Activated T-helper 9 cell treated with anti-CD3 and anti-CD28 coated beads, Interleukin-2, amount 50 U/mL, for 16 hours (primary cell): ENCODE measurements at places on chromosomes 2 and 18.

DNA sequence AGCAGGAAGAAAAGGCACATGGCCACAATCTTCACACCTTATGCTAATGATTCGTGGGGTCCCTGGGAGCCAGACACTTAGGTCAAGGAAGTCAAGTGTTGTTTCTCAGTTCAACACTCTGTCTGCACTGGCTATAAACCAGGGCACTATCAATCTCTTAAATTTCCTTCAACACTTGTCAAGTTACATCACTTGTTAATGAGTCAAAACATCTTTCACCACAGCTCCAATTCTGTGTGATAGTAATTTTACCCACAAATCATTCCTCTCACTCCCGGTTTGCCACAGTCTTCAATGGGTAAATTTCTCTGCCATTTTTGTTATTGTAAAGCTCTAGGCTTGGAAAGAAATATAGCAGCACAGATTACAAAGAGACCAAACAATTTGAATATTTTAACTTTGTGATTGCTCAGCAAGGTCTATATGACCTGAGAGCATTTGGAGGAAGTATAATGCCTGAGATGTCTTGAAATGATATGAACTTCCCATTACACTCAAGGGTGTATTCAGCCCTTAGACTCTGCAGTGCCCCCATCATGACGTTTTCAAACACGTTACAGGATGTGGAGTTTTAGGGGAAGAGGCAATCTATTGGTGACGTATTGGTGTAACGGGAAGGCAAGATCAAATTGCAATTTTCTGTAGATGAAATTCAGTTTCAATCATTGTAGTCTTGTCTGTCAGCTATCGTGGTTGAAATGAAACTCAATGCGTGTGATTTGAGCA, 78.7 kb downstream of the ICOS start:
- DNase-seq: no peak

GRCh38 chr2:72576861-72577260, 249.0 kb downstream of the EXOC6B start:
- DNase-seq: no peak

DNA sequence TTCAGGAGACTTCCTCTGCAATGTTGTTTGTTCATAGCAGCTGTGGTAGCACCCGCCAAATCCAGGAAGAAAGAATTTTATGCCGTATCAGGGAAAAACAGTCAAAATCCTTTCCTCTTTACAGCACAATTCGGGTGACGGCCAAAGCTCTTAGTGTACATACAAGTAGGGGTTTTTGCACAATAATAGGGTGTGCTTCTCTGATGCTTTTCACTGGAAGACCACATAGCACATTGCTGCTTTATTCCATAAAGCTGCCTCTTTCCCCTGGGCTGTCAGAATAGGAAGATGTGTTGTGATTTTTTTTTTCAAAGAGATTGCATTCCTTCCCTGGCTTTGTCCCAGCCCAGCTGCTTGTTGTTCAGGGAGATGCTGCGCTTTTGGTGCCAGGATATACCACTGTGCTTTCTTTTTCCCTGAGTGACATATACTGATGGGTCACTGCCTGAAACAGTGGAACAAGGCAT, 27.2 kb upstream of the LANCL1 start:
- no peak for DNase-seq

GRCh38 chr2:240594511-240595380, 8.2 kb downstream of the CAPN10 start:
- no peak for DNase-seq

GRCh38 chr2:169790581-169790980, 8.1 kb upstream of the SSB start:
- DNase-seq: no peak

GRCh38 chr2:80461505-80462197, 157.1 kb upstream of the LRRTM1 start:
- DNase-seq: no peak

DNA sequence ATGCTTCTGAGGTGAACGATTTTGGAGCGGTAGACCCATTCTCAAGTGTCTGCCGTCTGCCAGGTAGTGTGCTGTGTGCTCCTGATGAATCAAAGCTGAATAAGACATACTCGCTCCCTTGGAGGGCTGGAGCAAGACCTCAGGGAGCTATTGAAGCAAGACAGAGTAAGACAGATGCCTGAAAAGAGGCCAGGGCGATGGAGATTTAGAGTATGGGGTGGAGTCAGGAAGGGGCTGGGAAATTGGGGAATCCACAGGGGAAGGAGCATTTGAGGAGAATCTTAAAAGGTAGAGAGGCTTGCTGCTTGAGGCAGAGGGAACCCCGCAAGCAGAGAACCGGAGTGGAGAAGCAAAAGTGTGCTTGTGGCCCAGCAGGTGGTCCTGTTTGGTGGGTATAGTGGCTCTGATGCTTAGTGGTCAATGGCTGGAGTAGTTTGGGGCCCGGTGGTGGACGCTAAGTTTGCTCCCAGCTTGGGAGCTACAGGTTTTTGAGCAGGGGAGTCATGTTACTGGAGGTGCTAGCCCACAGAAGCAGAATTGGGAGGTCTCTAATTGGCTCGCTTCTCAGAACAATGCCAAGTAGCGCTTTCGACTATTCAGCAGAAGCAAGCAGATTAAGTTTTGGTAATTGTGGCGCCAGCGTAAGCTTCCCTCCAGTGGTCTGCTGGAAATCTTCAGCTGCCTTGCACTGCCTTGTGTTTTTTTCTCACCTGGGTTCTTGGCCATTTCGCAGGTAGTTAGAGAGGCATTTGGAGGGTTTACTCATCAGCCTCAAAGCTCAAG, 2.0 kb downstream of the CNNM4 start:
- DNase-seq: no peak

- no peak for DNase-seq
Observed at GRCh38 chr2:216033403-216033802, 20.1 kb upstream of the MREG start.

DNA sequence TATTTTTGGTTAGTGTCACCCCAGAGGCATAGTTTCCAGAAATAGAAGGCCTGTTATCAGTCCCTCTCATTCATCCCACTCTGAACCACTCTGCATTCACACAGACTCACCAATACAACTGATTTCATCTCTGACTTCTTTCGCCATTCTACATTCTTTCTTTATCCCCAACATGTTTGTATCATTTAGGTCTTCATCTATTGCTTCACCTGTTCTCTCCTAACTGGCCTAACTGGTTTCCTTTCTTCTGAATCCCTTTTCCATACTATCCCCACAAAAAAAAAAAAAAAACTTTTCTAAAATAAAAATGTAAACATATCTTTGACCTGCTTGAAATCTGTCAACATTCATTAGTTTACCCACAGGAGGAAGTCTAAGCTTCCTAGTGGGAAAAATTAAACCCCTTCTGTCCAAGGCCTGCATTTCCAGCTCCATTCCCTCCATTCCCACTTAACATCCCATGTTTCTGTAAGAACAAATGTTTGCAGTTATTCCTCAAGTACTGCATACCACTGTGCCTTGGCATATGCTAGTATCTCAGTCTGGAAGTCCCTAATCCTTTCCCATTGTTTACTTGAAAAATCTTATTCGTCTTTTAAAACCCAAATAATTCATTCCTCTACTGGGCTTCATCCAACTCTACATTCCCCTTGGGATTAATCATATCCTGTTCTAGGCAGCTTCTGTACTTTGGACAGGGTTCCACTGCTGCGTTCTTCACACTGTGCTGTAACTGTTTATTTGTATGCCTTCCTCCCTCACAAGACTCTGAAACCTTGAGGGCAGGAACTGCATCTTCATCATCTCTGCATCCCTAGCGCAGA, 68.5 kb downstream of the FIGN start:
- no peak for DNase-seq

DNA sequence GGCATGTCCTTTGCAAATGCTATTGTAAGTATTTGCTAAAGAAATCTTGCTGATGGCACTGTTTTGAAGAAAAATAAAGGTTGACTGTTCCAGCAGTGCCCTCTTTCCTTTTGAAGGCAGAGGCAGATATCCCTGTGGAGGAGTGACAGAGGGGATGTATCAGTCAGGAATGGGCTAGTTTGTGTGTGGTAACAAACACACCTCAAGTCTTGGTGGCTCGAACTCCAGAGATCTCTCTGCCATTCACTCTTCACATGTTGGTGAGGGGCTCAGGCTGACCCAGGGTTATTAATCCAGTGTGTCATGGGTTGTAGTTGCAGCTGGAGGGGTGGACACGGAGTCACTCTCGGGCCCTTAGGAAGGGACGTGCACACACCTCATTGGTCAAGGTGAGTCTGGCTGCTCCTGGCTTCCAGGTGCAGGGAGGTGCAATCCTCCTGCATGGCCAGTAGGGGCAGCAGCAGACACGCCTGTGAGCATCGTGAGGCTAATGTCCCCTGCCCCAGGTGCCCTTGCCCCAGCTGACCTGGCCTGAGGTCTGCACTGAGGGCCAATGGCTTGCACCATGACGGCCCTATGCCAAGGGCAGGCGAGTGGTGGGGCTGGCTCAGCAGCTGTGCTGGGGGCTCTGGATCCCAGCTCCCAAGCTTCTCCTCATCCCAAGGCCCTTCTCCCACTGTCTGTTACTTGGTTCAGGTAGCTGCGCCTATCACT, 146.5 kb downstream of the ASB1 start:
- no peak for DNase-seq

DNA sequence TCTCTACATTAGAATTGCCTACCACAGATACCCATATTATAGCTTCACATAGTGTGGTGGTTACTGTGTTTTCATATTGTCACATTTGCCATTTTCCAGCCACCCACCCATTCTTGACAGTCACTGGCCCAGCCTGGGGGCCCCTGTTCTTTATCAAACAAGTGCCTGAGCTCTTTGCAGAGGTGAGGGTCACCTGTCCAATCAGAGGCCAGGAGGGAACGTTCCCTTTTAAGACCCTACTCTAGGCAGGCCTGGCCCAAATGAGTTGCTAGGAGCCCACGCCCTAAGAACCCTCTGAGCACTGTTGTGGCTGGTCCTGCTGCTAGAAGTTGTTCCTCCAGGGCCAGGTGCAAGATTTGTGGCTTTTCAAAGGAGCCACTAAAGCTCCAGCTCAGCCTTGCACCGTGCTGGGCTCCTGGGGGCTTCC, 5.2 kb downstream of the IL37 start:
- no peak for DNase-seq

DNA sequence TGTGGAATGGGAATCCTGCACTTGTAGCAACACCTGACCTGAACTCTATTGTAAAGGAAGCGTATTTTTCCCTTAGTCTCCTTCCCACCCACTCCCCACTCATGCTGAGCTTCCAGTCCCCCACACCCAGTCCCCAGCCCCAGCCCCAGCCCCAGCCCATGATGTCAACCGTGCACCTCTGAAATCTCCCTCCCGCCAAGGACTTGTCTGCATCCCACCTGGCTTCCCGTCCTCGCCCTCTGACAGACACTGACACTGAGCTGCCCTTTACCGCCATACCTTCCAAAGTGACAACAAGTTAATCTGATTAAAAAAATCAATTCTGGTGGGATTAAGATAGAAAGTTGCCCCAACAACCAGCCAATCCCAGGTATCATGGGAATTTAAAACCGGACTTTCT, 213.6 kb upstream of the CELF4 start:
- no peak for DNase-seq

DNA sequence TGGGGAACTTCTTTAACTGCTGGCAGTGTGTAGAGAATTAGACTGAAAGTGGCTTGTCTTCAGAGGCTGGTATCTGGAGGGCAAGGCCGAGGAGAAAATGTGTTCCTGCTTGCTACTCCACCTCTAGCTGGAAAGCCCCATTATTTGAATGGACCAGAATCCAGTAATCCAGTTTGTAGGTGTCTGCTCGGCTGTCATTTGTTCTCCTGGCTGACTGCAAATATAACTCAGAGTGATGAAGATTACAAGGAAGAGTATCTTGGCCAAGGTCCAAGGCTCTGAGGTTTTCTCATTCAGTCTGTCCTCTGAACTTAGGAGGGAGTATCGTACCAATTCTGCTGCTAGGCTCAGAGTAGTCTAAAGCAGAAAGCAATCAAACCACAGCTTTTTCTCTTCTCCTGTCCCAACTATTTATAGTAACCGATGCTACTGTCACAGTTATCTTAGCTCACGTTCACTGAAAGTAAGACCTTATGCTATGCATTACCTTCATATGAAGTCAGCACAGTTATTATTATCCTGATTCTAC, 228.6 kb downstream of the SETBP1 start:
- DNase-seq: no peak

GRCh38 chr2:12486205-12487118, 230.3 kb upstream of the TRIB2 start:
- no peak for DNase-seq

GRCh38 chr2:119249311-119249710, 25.7 kb downstream of the STEAP3 start:
- no peak for DNase-seq

GRCh38 chr18:23239885-23240608, 104.8 kb downstream of the CABLES1 start:
- DNase-seq: no peak

GRCh38 chr18:69866212-69866611, 81.5 kb downstream of the CD226 start:
- DNase-seq: no peak
